ENCODE measurements at places on chromosomes 1 and 21. TPM values are rescaled to one million over a fixed set of nuclear protein-coding genes. Genes with fewer than 3 reads are reported as not detected.

GRCh38 chr1:156539818-156540355, 32.5 kb downstream of the IQGAP3 start:
- H3K36me3 ChIP-seq, result no peaks in the 10 kb centered on the region
- DNase-seq, result no peak
- H3K27me3 ChIP-seq, result no peaks in the 10 kb centered on the region
- H3K27ac ChIP-seq, result no peak overlapping the region
- no peaks in the 10 kb centered on the region for H3K4me1 ChIP-seq
- H3K4me3 ChIP-seq, result no peak overlapping the region

DNA sequence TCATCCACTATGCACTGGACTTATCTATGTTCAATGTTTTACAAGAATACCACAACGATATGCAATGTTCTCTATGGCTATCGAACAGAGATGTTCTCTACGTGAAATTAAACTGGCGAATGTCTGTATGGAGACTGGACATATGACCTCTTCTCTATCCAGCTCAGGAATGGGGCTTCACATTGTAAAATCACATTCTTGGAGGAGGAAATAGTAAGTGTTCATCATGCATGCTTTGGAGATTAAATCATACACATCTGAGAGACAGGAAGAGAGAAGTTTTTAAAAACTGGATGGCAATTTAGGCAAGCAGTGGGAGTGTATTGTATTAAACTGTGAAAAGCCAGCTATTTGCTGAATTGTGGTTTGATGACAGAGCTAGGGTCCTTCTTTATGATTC, 47.9 kb upstream of the RGL1 start:
- no peak overlapping the region for H3K4me3 ChIP-seq
- H3K36me3 ChIP-seq, result no peaks in the 10 kb centered on the region
- H3K27ac ChIP-seq, result no peak overlapping the region
- H3K4me1 ChIP-seq, result no peaks in the 10 kb centered on the region
- no peaks in the 10 kb centered on the region for H3K27me3 ChIP-seq
- no peak for DNase-seq

GRCh38 chr1:154881820-154882535, 11.9 kb upstream of the KCNN3 start:
- no peaks in the 10 kb centered on the region for H3K36me3 ChIP-seq
- DNase-seq, result no peak
- H3K4me3 ChIP-seq, result no peak overlapping the region
- no peaks in the 10 kb centered on the region for H3K4me1 ChIP-seq

DNA sequence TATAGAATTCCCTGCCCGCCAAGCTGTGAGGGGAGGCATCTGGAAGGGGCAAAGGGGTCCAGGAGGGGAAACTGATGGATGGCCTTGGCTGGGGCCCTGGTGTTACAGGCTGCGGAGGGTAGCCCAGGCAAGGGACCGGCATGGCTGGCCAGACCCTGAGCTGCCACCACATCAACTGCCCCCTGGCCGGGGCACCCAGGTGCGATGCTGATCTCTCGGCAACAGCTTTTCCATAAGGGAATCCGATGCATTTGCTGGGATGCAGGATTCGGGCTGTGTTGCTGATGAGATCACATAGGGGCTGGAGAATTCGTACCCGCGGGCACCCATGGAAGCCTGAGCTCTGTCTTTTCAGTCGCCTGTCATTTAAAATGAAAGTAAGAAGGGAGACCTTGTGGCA, 73.7 kb downstream of the PRDM16 start:
- no peak overlapping the region for H3K4me3 ChIP-seq
- H3K27ac ChIP-seq, result no peak overlapping the region
- no peak for DNase-seq
- peaks cover 15% of the 10 kb centered on the region for H3K27me3 ChIP-seq
- H3K36me3 ChIP-seq, result no peaks in the 10 kb centered on the region

GRCh38 chr1:161089251-161089924, at the start of gene NECTIN4:
NECTIN4 (minus strand) TSS chr1:161089558; CDS start chr1:161089296, 262 bp downstream.
- peak within 1 kb of the TSS; percentile 68 for H3K27ac ChIP-seq
- H3K36me3 ChIP-seq, result no peaks in the 10 kb centered on the region
- DNase-seq, result peak; percentile 78
- H3K4me1 ChIP-seq, result no peaks in the 10 kb centered on the region

DNA sequence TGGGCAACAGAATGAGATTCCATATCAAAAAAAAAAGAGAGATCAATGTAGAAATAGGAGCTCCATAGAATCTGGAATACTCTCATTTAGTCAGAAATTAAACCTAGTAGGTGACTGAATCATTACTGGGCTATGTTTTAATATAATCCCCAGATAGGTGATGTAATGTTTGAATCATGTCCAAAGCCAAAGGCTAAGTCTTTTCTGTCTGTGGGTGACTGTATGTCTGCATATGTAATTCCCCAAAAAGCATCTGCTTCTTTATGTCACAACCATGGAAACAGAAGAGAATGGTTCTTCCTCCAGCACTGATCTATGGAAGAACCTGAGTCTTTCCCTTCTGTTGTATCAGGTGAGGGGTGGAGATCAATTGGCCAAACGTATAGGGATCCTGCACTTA, 5.8 kb downstream of the LAMC2 start:
- H3K4me3 ChIP-seq, result no peak overlapping the region
- no peaks in the 10 kb centered on the region for H3K4me1 ChIP-seq
- no peaks in the 10 kb centered on the region for H3K27me3 ChIP-seq
- DNase-seq, result no peak
- no peak overlapping the region for H3K27ac ChIP-seq
- no peaks in the 10 kb centered on the region for H3K36me3 ChIP-seq

- no peaks in the 10 kb centered on the region for H3K27me3 ChIP-seq
- no peak for DNase-seq
- H3K4me1 ChIP-seq, result no peaks in the 10 kb centered on the region
- no peak overlapping the region for H3K27ac ChIP-seq
These were observed 58.3 kb downstream of the MSH4 start for GRCh38 chr1:75855010-75855409.

- DNase-seq, result no peak
- H3K27me3 ChIP-seq, result no peaks in the 10 kb centered on the region
- no peak overlapping the region for H3K4me3 ChIP-seq
- H3K27ac ChIP-seq, result no peak overlapping the region
- no peaks in the 10 kb centered on the region for H3K4me1 ChIP-seq
These were observed 127.3 kb downstream of the TBX19 start for GRCh38 chr1:168407832-168408538.

DNA sequence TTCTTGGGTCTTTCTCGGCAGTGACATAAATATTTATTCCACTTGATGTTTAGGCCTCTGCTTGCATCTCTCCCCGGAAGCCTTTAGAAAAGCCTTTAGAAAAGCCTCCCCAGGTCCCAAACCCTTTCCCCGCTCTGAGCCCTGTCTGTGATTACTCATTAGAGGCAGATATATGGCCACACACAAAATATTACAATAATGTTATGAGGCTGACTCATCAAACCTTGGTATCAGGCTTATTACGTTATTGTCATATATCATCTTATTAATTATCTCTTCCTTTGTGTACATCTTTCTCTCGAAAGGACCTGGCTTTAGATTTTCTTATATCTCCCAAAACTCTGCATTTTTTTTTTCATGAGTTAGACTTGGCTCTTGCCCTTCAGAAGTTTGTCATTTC, 69.5 kb downstream of the FGGY start:
- H3K4me3 ChIP-seq, result no peak overlapping the region
- H3K27me3 ChIP-seq, result no peaks in the 10 kb centered on the region

Gene CLDN19
- total RNA-seq, result 1.1 TPM

Gene LCE2A
- total RNA-seq, result not detected

Gene MATN1
- not detected for total RNA-seq

Gene TDRD10
- total RNA-seq, result 11.4 TPM

Gene ANGPTL7
- 0.80 TPM for total RNA-seq

All from prostate gland (tissue), 2 donors.